ENCODE measurements at places on chromosomes 4 and X.

DNA sequence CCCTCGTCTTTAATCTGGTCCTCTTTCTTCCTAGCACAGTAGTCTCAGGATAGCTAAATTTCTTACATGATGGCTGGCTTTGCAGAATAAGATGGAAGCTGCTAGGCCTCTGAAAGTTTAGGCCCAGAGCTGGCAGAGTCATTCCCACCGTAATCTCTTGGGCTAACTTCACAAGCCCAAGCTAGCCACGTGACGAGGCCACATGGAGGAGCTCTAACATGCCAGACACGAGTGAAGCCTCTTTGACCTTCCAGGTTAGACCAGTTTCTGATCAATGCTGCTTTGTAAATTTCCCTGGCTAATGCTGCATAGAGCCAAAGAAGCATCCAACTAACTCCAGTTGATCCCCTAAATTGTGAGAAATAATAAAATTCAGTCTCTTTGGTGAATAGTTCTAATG lies 9.5 kb upstream of the CENPE start:
- DNase-seq: no peak

DNA sequence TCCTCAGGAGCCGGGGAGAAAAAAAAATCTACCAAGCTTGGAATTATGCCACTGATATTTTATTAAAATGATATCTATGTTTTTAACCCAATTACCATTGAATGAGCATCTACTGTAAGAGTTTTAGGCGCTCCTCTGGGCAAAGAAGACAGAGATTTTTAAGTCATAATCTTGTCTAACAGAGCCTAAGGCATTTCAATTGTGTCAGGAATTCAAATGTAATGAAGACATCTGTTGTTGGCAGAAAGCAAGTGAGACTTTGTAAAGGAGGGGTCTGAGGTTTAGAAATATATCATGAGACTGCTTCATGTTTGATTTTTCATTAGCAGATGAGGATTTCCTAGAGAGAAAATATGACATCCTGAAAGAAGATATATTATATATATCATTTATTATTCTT lies 1158.1 kb downstream of the FSTL5 start:
- DNase-seq: no peak

GRCh38 chr4:1479454-1479853 lies 73.2 kb upstream of the NKX1-1 start:
- DNase-seq: no peak

- DNase-seq: peak; percentile 5
These were observed 111.9 kb upstream of the TMEM164 start for GRCh38 chrX:109890910-109891502.

DNA sequence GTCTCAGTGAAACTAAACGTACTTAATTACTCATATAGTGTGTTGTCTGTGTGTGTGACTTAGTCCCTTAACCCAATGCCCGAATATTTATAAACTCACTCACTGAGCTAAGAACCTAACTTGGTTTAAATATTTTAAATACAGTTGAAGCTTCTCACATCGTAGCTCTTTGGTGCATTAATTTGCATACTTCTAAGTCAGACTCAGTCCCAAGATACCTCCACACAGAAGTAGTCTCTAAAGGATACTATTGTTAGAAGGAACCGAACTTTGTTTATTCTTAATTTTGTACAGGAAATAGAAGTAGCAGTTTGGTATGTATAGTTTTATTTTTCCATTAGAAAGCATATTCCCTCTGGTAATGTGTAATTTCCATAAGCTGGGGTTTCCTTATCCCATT lies 54.0 kb upstream of the NKAP start:
- no peak for DNase-seq

- no peak for DNase-seq
These were observed 127.4 kb upstream of the SFRP2 start for GRCh38 chr4:153916273-153916755.

DNA sequence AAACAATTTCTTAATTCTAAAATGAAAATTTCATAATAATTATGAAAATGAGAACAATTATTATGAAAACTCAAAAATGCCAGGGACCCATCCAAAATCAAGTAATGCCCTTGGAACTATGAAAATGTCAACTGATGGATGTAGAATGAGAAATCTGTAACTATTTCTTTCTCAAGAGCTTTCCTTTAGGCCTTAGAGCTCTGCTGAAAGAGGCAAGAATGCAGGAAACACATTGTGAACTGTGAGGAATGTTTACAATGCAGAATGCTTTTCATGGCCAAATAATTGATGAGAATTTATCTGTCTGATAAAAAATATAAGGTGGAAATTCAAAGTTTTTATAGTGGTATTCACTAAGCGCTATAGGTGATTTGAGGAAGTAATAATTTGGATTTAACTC lies 207.1 kb upstream of the PCDH18 start:
- DNase-seq: no peak

- no peak for DNase-seq
These were observed 122.8 kb downstream of the SLC10A7 start for GRCh38 chr4:146398896-146399445.

DNA sequence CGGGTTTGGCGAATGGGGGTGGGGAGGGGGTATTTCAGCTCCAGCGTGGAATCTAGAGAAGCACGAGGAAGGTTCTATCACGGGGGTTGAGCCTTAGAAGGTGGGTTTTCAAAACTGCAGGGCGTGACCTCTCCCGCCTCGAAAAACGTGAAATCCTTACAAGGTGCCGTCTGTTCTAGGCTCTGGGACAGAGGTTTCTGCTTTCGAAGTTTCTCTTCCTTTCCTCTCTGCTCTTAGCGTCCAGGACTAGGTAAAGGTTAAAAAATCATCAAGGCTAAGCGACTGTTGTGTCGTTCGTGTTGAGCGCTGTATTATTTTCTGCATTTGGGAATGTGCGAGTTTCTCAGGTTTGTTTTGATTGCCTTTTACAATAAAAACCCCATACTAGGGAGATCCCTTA lies 1.1 kb downstream of the FHL1 start:
- no peak for DNase-seq

- no peak for DNase-seq
These were observed 35.9 kb downstream of the ADGRG4 start for GRCh38 chrX:136336623-136337022.

DNA sequence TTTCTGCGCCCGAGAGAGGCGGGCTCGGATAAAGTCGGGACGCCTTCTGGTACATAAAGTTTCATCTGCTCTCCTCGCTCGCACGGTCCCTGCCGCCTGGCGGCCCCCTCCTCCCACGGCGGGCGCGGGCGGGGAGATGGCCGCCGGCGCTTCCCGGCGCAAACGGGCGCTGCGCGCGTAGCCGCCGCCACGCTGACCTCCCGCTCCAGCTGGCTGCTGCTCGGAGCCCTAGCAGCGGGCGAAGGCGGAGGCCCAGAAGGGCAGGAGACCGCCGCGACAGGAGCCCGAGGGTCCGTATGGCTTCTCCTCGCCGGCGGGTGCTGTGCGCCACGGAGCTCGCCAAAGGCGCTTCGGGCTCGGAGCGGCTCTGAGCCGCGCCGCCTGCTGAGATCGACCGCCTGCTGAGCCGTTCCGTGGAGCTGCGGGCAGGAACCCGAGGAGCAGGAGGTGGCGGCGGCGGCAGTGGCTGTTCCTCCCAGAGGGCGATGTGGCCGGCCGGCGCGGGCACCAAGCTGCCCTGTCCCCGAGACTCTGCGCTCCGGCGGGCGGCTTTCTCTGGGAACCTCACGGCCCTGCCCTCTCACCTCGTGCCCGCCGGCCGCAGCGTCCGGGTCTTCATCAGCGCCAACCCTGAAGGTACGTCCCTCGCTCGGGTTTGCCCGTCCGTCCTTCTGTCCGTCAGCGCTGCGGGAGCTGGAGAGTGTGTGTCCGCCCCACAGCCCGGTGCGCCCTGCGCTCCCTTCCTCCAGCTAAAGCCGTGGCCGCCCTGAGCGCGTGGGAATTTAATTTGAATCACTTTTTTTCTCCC lies at the start of gene NWD2:
Gene NWD2, plus strand, starts transcription at position 161 of the 808 bp plus-strand sequence. Its CDS starts 325 bp downstream, at position 486.
- DNase-seq: no peak

- DNase-seq: no peak
These were observed 214.3 kb upstream of the SPRY1 start for GRCh38 chr4:123182289-123182688.

DNA sequence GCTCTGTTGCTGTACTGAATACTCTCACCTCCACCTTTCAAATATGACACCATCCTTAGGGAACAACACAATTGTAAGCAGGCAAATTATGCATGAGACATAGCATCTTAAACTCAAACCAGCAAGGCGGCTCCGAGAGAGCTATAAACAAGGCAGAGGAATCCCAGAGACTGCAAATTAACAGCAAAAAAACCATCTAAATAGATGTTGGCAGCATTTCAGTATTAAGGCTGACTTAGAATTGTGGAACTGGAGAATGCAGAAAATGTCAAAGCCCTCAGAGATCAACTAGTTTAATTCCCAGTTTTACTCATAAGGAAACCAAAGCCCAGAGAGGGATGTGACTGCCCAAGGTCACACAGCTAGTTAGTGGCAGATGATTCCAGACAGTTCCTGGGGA lies 37.2 kb upstream of the SPANXC start:
- no peak for DNase-seq
